MM.1S (cell line): ENCODE measurements at places on chromosomes 12 and 14.

DNA sequence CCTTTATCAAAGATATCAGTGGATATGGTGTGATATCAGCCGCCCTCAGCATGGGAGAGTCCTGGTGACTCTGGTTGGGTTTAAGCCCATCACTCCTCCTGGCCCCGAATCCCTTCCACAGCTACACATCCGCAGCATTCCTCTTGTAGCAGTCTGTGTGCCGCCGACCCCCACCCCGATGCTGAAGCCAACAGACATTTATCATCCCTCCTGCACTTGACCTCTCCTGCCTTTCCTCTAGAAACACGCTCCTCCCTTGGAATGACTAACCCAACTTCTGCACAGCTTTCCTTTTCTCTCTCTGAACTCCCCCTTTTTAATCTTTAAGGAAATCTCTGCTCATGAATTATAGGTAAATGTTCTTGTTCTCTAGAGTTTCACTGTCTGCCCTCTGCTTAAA is 250.9 kb upstream of the FOXN3 start:
- no peak for DNase-seq

DNA sequence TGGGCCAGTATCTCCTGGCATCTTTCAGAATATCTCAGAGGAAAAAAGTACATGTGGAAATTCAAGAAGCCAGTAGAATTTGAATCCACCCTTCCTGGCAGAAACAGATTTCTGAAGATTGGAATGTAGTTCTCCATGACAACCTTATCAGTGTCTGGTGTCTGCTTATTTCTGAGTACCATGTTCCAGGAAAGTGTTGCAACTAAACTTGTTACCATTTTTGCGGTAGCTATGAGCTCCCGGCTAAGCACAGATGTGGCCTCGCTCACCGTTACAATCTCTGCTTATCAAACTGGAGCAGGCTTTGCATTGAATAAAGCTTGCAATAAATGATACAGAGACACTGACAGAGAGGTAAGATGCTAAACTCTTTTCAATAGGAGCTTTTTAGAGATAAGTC is 13.0 kb upstream of the ITPR2 start:
- no peak for DNase-seq

DNA sequence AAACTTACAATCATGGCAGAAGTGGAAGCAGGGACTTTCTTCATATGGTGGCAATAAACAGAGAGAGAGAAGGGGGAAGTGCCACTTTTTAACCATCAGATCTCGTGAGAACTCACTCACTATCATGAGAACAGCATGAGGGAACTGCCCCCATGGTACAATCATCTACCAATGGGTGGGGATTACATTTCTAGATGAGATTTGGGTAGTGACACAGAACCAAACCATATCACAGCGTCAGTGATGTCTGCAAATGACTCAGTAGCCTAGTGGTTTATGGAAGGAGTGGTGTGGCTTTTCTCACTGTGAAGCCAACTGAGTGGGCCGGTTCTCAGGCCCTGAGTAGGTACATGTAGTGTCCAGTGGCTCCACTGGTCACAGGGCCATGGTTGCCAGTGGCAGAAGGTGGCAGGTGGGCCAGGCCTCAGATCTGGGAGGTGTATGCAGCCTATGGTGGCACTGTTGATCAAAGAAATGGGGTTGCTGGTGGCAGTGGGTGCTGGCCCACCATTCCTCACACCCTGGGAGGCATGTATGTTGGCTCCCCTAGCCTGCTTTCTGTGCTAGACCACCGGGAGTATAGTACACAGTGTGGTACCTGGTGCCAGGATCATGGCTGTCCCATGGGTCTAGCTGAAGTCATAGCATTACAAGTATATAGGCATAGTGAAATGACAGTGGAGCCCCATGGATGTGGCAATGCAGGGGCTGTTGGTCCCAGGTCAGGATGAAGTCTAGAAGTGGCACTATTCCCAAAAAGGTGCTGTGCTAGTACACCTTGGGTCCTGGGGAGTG is 191.9 kb downstream of the NUBPL start:
- DNase-seq = no peak

DNA sequence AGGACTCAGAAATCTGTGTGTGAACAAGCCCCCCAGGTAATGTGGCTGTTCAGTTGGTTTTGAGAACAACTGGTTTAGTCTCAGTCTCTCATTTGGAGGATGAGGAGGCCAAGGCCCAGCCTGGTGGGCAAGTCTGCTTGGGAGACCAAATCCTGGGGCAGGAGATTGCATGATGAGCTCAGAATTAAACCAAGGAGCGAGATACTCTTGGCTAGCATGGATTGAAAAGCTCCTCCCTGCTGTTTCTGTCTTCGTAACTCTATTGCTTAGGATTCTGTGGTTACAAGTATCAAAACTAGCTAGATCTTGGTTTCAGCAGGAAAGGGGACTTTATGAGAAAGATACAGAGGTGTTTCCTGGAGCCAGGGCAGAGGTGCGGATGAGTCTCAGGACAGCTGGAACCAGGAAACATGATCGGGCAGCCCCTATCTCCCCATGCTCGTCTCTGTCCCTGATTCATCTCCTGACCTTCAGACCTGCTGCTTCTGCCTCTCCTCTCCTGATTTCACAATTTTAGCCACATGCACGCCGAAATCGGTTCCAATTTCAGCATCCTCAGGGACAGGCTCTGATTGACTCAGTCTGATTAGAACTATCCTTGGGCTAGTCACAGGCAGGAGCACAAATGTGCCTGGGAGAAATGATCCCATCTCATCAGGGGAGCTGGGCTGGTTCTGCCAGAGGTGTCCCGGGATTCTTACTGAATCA is 40.2 kb upstream of the RIN3 start:
- DNase-seq = no peak

DNA sequence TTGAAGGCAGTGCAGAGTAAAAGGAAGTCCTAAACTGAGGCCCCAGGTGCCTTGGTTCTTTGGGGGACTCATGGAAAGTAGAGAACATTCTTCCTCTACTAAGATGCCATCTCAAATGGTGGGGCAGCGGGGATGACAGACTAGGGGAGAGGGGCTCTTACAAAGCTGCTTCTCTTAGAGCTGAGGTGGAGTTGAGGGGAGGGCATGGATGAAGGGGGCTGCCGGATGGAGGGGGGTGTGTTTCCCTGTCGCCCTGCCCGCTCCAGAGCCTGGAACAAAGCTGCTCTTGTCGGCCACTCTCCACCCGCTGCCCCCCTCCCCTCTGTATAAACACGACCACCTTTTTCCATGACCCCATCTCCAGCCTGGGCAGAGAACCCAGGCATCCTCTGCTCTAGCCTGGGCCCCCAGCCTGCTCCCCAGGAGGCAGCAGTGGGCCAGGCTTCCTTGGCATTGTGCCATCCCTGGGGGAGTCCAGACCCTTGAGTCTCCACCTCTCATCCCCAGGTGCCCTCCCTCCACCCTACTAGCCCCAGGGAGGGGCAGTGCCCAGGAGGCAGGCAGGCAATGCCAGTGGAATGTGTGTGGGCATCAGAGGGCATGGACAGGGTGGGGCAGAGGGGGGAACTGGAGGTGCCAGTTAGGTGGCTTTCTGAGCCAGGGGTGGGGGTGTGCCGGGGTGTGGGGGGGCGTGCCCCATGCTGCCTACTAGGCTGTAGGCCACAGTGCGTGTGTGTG is 1.7 kb downstream of the RARG start:
- DNase-seq = no peak

- no peak for DNase-seq
Measured at GRCh38 chr12:39912211-39912980, 193.5 kb downstream of the SLC2A13 start.

- DNase-seq = peak; percentile 41
Measured at GRCh38 chr12:97048421-97049035, 141.5 kb downstream of the NEDD1 start.

DNA sequence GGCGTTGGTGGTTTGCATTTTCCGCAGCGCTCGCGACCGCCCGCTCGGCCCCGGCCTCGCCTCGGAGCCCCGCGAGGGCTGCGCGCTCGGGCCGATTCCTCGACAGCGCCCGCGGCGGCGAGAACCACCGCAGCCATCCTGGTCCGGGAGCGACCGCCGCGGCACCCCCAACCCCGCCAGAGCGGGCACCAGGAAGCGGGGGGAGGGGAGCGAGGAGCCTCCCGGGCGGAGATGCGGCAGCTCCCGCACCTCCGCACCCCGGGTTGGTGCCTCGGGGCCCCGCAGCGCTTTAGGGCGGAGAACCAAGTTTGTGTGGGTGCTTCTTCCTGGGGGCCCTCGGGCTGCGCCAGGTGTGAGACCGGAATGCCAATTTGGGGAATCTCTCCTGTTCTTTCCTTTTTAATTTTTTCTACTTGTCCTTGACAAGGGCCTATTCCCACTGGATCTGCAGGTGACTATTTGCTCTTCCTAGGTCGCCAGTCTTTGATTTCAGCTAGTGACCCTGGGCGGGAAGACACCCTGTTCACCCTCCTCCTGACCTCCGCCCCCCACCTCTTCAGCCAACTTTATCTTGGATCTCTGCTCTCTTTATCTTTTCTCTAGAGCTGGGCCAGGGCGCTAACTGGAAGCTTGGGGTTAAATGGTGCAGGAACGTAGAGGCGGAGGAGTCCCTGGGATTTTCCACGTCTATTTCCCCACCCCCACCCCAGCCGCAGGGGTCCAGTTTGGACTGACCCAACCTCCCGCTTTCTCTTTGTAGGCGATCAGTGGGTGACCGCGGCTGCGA is at the start of gene SOCS2:
SOCS2 (plus strand) TSS at position 751 of the 787 bp plus-strand sequence. CDS start 223 bp downstream, outside the sequence.
- DNase-seq = peak; percentile 45

- DNase-seq = no peak
Measured at GRCh38 chr14:52836063-52836462, 44.7 kb upstream of the GNPNAT1 start.

DNA sequence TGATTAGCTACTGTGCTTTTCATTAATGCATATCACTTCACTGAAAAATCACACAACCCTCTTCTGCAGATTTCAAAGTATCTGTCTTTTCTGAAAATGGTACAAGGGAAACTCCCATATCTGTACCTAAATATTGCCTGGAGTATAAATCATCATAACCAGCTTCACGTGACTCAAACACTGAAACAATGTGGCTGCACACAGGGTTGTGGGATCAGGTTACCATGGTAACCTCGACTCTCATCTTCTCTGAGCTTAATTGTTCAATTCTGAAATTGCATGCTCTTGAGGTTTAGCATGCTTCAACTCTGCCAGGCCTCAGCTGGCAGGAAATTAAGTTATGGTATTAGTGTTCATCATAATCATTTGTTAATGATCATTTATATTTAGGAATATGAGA is 77.5 kb upstream of the CPSF6 start:
- DNase-seq = peak; percentile 67

- DNase-seq = no peak
Measured at GRCh38 chr12:99390707-99391106, 256.8 kb upstream of the GARIN6 start.

- no peak for DNase-seq
Measured at GRCh38 chr14:103347091-103347815, 13.2 kb downstream of the EIF5 start.

- peak; percentile 49 for DNase-seq
Measured at GRCh38 chr12:110639336-110640141, 25.6 kb downstream of the TCTN1 start.

DNA sequence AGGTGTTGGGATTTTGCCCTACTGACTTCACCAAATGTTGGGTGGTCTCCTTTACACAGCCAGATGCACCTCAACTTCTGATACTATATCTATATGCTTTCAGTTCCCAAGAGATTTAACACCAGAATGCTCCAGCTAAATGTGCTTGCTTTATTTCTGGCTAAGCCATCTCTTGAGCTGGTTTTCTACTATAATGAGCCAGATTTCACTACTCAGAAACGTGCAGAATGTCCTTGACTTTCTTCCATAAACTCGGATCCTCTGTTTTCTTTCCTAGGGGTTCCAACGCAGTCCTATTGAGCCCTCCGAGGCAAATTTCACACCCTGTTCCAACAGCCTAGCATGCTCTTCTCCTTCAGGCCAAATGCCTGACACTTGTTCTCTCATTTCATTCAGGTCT is 200.3 kb downstream of the DPY19L2 start:
- DNase-seq = no peak

- no peak for DNase-seq
Measured at GRCh38 chr14:64704143-64704742, at the start of gene PLEKHG3. TSS of gene PLEKHG3 (plus strand) at chr14:64704424. CDS start at chr14:64727632, 23,208 bp downstream.

DNA sequence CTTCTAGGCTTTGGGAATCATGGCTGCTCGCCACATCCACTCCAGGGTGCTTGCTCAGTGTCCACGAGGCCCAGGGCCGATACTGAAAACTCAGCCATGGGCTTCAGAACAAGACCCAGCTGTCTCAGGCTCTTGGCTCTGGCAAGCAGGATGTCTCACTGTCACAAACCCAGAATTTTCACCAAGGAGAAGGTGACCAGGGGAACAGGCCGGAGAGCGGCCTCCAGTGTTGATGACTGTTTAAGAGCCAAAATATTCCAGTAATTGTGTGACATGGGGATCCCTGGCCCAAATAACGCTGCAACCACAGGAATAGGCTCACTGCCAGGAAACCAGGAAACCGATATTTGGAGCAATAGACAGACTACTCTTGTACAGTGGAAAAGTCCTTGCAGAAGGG is 9.8 kb upstream of the SERPINA5 start:
- DNase-seq = no peak

- no peak for DNase-seq
Measured at GRCh38 chr14:76446921-76447320, 71.0 kb downstream of the ESRRB start.

DNA sequence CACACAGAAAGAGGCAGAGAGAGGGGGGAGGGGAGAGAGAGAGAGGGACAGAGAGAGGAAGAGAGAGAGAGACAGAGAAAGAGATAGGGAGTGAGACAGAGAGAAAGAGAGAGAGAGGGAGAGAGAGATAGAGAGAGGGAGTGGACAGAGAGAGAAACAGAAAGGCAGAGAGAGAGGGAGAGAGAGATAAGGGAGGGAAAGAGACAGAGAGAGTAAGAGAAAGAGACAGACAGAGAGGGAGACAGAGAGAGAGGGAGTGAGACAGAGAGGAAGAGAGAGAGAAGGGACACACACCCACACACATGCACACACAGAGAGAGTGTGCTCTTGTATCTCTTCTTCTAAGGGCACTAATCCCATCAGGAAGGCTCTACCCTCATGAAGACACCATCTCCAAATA is 103.2 kb upstream of the ESRRB start:
- no peak for DNase-seq

DNA sequence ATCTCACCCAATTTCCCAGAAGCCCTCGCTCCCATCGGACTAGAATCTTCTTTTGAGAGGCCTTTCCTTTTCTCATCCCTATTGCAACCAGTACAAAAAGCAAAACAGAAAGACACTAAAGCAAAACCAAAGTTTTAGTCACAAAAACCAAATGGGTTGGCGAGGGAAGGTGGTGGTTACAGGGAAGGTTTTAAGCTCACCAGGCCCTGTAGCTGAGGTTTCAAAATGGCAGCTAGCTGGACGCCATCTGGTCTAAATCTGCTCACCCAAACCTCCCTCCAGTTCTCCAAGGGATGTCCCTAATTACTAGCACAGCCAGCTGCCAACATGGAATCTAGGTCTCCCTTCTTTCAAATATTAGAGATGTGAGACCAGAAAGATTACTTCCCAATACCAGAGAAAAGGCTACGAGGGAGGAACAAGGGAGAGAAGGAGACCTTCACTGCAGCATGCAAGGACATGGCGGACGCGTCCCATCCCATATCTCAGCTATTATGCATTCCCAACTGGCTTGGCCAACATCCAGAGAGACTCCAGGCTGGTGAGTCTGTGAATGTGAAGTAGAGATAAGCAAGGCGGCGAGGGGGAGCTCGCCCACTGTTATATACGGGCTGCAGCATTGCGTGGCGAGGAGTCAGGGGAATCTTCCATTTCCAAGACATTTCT is 70.8 kb downstream of the DPF3 start:
- DNase-seq = no peak
